ENCODE measurements at places on chromosomes 5 and 9.

DNA sequence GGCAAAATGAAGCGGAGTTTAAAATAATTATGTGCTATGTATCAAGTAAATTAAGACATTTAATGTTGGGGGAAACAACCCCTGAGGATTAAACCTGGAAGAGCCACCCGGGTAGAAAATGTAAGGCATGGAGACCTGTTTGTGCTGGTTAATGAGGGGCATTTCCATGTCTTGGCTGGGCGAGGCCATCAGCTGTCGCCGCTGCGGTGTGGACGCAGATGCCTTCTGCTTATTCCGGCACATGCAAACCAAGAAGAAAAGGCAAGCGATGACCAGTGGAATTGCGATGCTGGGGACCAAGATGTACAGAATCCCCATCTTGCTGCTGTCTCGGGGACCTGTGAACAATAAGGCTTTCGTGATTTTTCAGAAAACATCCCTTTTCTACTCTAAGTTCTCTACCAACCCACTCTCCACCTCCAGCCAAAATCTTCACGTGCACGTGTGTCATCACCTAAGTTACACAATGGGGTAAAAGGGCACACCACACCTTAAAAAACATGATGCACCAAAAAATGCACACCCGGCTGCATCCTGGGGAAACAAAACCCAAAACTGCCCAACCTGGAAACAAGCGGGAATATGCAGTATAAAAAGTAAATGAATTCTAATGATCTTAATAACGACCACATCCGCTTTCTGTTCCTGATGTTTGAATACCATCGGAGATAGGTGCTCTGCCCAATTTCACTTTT is 223.5 kb downstream of the ROR2 start:
- no peak for DNase-seq

DNA sequence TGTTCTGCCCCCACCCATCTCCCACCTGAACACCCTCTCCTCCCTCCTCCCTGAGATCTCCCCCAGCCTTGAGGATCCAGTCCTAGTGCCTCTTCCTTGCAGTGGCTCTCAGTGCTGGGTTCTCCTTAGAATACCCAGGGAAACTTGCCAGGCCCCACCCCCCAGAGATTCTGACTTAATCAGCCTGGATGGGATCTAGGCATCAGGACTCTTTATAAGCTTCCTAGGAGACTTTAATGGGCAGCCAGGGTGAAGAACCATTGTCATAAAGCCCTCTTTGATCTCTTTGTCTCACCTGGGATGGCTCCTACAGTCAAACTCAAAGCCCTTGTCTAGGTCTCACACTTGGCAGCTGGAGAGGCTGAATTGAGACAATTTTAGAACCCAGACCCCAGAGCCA is 8.6 kb upstream of the GLIS3 start:
- no peak for DNase-seq

GRCh38 chr9:125826850-125827249 is 79.7 kb downstream of the PBX3 start:
- no peak for DNase-seq

DNA sequence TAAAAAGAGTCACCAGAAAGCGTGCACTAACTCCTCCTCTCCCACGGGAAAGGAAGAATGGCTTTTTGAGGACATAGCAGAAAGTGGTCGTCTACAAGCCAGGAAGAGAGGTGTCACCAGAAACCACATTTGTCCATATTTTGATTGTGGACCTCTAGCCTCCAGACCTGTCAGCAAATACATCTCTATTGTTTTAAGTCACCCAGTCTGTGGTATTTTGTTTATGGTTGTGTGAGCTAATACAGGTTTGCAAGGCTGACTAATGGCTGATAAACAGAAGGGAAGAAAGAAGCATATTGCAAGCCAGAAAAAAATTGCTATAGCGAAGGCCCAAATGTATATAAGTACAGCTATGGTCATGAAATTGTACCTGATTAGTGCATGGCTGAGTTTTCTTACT is 21.4 kb downstream of the WDR70 start:
- peak; percentile 52 for DNase-seq
